H9 (cell line): ENCODE measurements at places on chromosomes 6 and 20.

DNA sequence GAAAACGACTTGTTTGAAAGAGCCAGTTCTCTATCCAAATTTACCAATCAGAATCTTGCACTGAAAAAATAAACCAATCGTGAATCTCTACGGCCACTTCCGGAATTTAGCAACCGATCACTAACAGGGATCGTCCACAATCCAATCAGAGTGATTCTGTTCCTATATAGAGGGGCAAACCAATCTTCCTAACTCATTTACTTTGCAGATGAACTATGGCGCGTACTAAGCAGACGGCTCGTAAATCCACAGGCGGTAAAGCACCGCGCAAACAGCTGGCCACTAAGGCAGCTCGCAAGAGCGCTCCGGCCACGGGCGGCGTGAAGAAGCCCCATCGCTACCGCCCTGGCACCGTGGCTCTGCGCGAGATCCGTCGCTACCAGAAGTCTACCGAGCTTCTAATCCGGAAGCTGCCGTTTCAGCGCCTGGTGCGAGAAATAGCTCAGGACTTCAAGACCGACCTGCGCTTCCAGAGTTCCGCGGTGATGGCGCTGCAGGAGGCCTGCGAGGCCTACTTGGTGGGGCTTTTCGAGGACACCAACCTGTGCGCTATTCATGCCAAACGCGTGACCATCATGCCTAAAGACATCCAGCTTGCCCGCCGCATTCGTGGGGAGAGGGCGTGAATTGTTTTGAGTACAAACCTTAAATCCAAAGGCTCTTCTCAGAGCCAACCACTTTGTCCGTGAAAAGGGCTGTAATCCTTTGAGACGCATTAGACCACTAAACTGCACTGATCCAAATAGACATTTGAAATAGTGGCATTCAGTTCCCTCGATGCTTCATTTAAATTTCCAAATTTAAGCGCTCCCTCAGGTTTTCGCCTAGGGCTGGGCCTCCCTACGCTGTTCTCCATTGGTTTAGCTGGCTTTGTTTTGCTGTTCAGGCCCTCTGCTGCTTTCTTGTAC lies 138.0 kb downstream of the HFE start:
- DNase-seq: peak; percentile 78

GRCh38 chr20:36116807-36117441 lies 37.6 kb upstream of the EPB41L1 start:
- DNase-seq: no peak

DNA sequence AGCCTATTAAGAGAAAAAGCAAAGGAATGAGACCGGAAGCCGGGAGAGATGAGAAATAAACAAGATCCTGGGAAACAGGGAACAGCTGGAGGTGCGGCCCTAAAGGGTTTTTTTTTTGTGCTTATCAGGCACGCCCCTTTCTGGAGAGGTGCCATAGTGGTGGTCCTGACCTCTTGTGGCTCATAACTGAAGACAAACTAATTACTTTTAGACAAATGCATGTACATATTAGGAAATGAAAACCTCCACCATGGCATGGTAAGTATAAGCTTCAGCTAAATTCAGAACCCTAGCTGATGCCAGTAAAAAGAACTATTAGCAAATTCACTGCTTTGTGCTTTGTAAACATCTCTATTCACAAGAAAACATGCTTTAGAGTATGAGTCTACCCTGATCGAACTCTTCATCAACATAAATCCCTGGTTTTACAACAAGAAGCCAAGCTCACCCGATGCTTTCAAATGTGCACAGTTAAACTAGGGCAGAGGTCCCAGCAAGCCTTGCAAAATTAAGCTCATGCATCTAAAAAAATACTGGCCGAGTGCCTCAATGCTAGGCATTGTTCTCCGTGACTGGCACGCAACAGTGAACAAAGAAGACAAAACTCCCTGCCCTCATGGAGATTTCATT lies 96.4 kb upstream of the MRPS10 start:
- DNase-seq: no peak

DNA sequence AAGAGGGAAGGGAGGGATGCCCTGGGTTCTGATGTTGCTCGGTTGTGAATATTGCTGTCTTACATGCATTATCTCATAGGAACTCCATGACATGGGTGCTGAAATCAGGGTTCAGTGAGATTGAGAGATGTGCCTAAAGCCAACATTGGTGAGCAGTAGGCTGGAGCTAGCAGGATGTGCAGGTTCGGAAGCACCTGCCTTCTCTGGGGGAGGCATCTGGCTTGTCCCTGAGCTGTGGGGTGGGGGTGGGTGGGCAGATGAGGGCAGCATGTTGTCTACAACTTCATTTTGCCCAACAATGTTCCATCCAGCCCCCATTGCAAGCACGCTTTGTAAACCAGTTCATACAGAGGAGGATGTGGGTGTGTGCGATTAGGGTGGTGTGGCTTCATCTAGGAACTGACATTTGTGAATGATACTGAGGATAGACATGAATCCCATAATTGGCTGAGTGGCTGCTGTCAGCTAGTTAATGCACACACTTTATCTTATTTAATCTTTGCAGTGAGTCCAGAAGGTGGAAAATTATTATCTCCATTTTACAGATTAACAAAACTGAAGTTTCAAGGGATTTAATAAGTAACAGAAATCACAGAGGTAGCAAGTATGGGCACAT lies 119.4 kb downstream of the SYNDIG1 start:
- DNase-seq: no peak

DNA sequence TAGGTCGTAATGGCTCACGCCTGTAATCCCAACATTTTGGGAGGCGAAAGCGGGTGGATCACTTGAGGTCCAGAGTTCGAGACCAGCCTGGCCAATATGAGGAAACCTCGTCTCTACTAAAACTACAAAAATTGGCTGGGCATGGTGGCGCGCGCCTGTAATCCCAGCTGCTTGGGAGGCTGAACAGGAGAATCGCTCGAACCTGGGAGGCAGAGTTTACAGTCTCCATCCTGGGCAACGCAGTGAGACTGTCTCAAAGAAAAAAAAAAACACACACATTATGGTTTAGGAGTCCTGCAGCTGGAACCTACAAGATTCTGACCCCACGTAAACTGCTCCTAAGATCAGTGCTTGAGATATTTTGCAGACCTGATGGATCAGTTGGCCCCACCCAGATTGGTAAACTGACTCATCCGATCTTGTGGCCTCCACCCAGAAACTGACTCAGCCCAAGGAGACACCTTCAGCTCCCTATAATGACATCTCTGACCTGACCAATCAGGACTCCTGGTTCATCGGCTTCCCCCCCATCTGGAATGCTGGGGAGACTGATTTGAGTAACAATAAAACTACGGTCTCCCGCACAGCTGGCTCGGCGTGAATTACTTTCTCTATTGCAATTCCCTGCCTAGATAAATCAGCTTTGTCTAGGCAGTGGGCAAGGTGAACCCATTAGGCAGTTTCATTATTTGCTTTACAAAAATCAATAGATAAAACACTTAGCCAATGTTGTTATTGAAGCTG lies 96.2 kb upstream of the BTN3A2 start:
- peak; percentile 92 for DNase-seq

DNA sequence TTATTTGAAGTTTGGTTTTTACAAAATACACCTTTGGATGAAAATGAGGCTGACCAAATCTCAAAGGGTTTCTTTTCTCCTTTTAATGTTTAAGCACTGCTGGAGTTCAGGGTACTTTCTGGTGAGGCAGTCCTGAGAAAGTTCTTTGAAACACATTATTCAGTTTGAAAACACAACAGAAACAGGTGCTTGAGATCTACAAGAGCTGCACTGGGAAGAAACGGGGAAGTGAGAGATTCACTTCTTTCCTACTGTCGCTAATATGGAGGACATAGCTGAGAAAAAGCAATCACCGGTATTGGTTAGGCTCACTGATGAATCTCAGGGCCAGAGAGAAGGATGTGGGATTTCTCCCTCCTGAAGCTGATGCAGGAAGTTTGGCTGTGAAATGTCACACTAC lies 22.9 kb upstream of the TMEM170B start:
- no peak for DNase-seq

DNA sequence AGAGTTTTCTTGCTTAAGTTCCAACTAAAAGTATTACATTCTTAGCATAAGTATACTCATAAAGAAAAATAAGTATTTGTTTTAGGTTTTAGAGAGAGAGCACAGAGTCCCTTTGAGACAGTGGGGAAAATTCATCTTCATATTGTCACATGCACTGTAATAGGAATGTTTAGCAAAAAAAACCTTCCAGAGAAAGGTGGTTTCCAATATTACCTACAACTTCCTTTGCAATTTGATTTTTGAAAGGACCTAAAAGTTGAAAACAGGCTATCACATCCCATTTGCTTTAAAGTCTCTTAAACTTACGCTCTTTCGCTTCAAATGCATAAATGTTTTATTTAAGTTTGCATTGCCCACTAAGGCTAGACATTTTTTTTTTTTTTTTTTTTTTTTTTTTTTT lies 86.4 kb downstream of the OPRM1 start:
- no peak for DNase-seq

- no peak for DNase-seq
Observed at GRCh38 chr20:25019381-25020155, 27.0 kb upstream of the APMAP start.

- DNase-seq: no peak
Observed at GRCh38 chr20:6104493-6105188, 18.2 kb downstream of the FERMT1 start.

DNA sequence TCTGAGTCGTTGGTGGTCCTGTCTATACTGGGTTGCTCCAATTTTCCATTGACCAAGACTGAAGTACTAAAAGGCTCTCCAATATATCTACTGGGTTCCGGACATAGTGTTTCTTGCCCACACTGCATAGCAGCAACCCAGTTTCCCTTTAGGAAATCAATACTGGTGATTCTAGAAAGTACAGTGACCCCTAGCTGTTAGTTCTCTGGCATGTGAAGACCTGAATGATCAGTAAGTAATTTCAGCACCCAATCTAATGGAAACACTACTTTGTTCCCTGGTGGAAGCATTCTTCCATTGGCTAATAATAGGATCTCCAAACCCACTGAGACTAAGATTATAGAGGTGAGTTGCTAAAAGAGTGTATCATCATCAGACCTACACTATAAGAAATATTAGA lies 40.8 kb upstream of the STMND1 start:
- no peak for DNase-seq

DNA sequence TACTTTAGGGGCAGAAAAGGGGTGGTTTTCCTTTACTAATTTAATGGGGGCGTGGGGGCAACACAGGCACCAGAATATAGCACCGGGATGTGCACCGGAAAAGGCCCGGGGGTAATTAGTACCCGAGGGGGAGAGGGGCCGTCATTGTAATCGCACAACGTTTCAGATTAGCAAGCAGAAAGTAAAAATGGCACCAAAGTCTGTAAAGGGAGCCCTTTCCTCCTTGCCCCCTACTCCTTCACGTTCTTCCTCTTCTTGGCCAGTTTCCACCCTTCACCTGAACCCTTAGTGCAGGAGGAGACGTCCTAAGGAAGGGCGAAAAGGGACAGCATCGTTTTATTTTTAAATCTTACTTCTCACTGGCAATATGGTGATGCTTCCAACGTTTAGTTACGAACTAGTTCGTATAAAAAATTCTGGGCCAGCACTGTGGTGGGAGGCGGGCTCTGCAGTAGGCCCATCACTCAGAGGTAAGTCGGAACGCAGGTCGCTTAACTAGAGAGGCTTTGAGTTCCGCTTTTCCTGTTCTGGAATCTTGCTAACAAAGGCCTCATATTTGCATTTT lies 742 bp upstream of the CEP85L start:
- peak; percentile 53 for DNase-seq

DNA sequence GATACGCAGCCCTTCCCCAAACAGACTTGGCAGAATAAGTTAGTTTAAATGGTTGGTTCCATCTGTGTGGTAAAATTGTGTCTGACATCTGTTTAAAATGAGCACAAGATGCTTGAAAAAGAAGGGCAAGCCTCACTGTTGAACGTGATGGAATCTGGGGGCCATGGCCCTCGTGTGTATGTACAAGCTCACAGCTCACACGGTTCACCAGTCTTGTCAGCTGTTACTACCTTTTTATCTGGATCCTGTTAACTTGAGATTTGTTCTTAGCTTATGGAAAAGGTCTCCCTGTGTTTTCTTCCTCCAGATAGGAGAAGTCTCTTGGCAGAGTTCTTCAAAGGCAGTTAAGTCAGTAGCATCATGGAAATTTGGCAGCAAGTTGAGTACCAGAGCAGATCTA lies 270.6 kb downstream of the KHDC1L start:
- no peak for DNase-seq

- DNase-seq: no peak
Observed at GRCh38 chr20:56833427-56833826, 204.3 kb downstream of the TFAP2C start.

GRCh38 chr6:157822245-157823000 lies 623 bp upstream of the SNX9 start:
- peak; percentile 42 for DNase-seq
